Activated CD8-positive, alpha-beta memory T cell treated with anti-CD3 and anti-CD28 coated beads, Interleukin-2, amount 50 U/mL, for 48 hours (primary cell): ENCODE measurements at places on chromosomes 1 and 21.

GRCh38 chr1:5933676-5934057 lies 58.6 kb downstream of the NPHP4 start:
- no peak for DNase-seq

- no peak for DNase-seq
Measured at GRCh38 chr21:36847189-36847588, 119.3 kb downstream of the HLCS start.

DNA sequence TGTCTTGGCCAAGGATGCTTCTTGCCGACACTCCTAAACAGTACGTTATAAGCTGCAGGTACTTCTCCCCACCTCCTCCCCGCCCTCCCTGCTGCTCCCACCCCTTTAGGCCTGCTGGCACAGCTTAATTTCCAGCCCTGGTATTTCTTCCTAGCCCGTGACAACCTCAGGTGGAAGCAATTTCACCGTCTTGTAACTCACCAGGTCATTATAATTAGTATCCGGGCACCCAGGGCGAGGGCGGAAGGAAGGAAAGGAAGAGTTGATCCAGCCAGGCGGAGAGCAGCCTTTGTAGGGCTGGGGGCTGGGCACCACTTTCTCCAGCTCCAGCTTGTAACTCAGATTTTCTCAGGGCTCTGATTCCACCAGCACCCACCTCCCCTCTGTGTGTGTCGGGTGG lies 153.5 kb upstream of the CSF3R start:
- no peak for DNase-seq

DNA sequence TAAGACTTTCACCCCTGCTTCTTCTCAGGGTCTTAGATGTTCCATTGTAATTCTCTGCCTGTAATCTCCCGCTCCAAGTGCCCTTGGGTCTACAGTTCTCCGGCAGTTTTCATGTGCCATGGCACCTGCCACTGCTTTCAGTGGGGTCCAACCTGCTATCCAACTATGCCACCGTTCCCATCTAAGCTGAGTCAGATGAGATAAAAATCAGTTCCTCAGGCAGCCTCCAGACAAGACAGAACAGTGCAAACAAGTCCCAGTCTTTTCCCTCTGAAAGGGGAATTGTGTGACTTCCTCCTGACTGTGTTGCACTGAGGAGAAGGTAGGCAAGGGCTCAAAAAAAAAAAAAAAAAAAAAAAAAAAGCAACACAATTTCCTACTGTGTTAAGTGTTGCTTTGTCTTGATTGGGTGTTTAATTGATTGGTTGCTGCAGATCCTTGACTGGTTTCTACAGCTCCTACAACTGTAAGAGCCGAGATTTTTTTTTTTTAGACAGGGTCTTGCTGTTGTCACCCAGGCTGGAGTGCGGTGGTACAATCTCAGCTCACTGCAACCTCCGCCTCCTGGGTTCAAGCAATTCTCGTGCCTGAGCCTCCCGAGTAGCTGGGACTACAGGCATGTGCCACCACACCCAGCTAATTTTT lies 50.7 kb downstream of the EBNA1BP2 start:
- no peak for DNase-seq

DNA sequence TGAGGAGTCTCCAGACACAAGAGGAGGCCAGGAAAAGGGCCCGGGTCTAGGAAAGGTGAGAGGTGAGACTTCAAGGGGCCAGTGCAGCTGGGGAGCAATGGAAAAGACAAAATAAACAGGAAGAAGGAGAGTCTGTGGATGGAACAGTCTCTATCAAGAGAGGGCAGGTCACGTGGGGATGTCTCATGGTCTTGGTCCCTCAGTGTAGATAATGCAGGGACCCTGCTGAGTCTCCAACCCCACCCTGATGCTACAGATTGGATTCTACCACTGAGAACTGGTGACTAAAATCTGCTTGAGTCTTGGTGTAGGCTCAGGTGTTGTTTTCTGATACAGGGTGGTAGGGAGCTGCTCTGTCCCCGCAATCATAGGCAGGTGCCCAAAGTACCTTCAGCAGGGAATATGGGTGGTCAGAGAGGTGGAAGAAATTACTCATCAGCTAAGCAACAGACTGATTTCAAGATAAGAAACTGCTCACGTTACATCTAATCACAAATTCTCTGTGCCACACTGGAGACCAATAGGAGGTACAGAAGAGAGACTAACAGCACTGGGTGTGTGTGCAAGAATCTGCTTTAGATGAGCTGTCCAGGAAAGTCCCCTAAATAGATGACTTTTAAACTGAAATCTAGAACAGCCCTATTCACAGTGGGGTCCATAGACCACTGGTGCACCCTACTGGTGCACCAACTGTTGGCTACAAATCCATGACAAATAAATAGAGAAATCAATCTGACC lies 101.5 kb upstream of the TLR5 start:
- peak; percentile 52 for DNase-seq

DNA sequence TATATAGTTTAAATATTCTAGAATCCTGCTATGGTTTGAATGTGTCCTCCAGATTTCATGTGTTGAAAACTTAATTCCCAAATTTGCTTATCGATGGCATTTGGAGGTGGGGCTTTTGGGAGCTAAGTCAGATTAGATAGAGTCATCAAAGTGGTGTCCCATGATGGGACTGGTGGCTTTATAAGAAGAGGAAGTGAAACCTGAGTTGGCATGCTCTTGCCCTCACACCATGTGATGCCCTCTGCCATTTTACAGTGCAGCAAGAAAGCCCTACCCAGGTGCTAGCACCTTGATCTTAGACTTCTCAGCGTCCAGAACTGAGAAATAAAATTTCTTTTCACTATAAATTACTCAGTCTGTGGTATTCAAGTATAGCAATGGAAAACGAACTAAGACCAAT lies 111.3 kb downstream of the TGFB2 start:
- DNase-seq = no peak

- no peak for DNase-seq
Measured at GRCh38 chr1:172342584-172343239, 77.8 kb upstream of the C1orf105 start.

DNA sequence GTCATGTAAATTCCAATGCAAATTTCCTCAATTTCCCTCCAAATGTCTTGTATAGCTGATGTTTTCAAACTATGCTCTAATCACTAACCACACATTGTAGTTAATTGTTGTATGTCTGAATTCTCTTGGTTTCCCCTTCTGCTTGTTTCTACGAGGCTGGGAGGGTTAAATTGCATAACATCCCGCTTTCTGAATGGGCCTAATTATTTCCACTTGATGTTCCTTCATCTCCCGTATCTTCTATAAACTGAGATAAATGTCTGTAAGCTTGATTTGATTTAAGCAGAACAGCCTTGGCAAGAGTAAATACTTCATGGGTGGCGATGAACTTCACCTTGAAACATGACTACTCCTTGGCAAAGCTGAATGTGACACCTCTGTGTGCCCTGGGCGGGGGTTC lies 72.2 kb downstream of the SERINC2 start:
- no peak for DNase-seq

GRCh38 chr1:175599212-175599705 lies 144.1 kb downstream of the TNR start:
- no peak for DNase-seq

GRCh38 chr1:94539496-94539895 lies 2.1 kb downstream of the F3 start:
- no peak for DNase-seq

- peak; percentile 45 for DNase-seq
Measured at GRCh38 chr21:45830720-45831366, 150.7 kb upstream of the COL6A1 start.

- no peak for DNase-seq
Measured at GRCh38 chr1:246261639-246262038, 245.4 kb downstream of the SMYD3 start.

- DNase-seq = no peak
Measured at GRCh38 chr1:207181847-207182246, 77.8 kb downstream of the C4BPA start.

DNA sequence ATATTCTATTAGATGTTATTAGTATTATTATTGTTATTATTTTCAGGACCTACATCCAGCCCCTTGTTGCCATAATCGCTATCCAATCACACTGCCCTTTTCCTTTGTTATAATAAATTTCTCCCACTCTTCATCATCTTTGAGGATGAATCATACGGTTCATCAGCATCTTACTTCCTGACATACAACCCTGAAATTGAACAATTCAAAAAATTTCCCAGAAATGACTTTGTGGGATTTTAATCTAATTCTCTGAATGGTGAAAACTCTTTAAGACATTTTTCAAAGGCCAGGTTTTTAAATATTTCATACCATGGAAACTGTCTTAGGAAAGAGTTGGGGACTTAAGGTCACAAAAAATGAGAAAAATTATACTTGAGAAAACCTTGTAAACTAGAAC lies 353.5 kb downstream of the ST6GALNAC3 start:
- DNase-seq = no peak

DNA sequence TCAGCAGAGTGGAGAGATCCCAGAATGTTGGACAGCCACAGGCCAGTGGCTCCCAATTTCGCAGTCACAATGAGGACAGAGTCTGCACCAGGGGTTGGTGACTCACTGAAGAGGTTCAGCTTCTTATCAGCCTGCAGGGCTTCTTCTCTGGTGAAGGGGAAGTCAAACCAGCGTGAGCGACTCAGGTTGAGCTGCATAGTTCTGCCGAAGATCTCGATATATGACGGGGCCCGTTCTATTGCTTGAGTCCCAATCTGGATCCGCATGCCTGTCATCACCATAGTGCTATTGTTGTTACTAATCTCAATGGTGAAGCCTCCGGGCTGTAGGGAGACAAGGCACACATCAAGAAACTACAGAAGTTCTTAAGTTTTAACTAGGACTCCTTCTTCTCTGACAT lies 58.5 kb downstream of the UBR4 start:
- DNase-seq = no peak

- DNase-seq = no peak
Measured at GRCh38 chr1:27885114-27885528, 12.8 kb downstream of the THEMIS2 start.
